Progenitor cell of endocrine pancreas (in vitro differentiated cells): ENCODE measurements at places on chromosomes 6 and 20. TPM values are rescaled to one million over a fixed set of nuclear protein-coding genes. Genes with fewer than 3 reads are reported as not detected.

GHRH gene
- total RNA-seq: 0.75 TPM in 1 of 2 replicates, not detected in the other

SPATA25 gene
- total RNA-seq: 3.6 and 4.2 TPM in 2 replicates

SPDEF gene
- 0.62 and 0.65 TPM in 2 replicates for total RNA-seq

DNA sequence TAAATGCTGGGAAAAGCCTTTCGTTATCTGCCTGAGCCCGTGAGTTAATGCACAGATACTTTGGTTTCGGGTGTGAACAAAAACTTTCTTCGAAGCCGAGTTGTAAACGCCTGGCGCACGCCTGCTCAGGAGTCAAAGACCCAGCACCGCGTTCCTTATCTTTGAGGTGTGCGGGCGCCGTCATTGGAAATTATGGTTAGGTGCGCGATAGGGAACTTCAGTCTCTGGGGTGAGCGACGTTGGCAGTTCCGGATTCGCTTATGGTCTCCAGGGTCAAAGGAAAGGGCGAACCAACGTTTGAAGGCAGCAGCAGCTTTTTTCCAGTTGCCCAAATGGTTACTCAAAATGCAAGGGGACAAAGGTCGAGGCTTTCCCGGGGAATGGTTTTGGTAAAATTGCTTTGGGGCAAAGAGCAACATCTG is 853 bp downstream of the SLC22A3 start:
- peak overlapping the region; percentile 66 for H3K4me3 ChIP-seq
- peaks cover 5% of the 10 kb centered on the region for H3K4me1 ChIP-seq
- no peak overlapping the region for H3K27ac ChIP-seq
- DNase-seq: no peak
- no peaks in the 10 kb centered on the region for H3K36me3 ChIP-seq
- peaks cover 69% of the 10 kb centered on the region for H3K27me3 ChIP-seq

GRCh38 chr6:75296811-75297779 is 12.5 kb upstream of the TMEM30A start:
- H3K27ac ChIP-seq: no peak overlapping the region
- no peak overlapping the region for H3K4me3 ChIP-seq
- no peaks in the 10 kb centered on the region for H3K36me3 ChIP-seq
- no peaks in the 10 kb centered on the region for H3K27me3 ChIP-seq

GRCh38 chr20:10864076-10864672 is 190.4 kb upstream of the JAG1 start:
- peaks cover 12% of the 10 kb centered on the region for H3K27me3 ChIP-seq
- H3K27ac ChIP-seq: no peak overlapping the region
- no peak overlapping the region for H3K4me3 ChIP-seq
- no peaks in the 10 kb centered on the region for H3K36me3 ChIP-seq
- H3K4me1 ChIP-seq: peaks cover 7% of the 10 kb centered on the region

LGSN gene
- 0.18 TPM in 1 of 2 replicates, not detected in the other for total RNA-seq

DNA sequence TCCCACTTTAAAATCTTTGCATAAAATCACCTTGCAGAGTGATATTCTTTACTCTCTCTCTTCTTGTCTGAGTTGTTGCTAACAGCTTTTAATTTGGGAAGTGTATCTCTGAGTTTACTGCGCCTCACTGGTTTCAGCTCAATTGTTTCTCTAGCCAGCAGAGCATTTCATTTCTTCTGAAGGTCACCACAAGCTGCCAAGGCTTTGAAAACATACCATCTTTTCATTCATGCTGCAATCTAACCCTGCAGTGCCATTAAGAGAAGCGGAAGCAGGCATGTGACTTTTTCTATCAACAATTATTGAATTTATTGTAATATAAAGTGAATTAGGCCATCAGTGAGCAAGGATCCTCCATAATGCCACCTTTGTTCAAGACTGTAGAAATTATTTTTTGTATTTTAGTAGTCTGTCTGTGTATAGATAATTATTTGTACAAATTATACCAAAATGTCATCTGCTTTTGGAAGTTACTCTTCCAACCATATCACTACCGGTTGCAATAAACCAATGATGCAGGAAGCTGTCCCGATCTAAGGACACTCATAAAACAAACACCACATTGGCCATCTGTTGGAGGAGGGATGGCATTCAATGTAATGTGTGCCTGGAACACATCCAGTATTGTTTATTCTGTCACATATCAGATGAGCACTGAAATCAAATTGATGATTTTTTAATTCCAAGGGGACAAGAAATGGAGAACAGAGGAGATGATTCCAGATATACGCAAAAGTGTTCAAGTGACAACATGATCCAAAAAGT is 26.8 kb downstream of the HS3ST5 start:
- no peak overlapping the region for H3K27ac ChIP-seq
- H3K4me1 ChIP-seq: no peaks in the 10 kb centered on the region
- no peaks in the 10 kb centered on the region for H3K27me3 ChIP-seq
- DNase-seq: no peak
- no peak overlapping the region for H3K4me3 ChIP-seq

DNA sequence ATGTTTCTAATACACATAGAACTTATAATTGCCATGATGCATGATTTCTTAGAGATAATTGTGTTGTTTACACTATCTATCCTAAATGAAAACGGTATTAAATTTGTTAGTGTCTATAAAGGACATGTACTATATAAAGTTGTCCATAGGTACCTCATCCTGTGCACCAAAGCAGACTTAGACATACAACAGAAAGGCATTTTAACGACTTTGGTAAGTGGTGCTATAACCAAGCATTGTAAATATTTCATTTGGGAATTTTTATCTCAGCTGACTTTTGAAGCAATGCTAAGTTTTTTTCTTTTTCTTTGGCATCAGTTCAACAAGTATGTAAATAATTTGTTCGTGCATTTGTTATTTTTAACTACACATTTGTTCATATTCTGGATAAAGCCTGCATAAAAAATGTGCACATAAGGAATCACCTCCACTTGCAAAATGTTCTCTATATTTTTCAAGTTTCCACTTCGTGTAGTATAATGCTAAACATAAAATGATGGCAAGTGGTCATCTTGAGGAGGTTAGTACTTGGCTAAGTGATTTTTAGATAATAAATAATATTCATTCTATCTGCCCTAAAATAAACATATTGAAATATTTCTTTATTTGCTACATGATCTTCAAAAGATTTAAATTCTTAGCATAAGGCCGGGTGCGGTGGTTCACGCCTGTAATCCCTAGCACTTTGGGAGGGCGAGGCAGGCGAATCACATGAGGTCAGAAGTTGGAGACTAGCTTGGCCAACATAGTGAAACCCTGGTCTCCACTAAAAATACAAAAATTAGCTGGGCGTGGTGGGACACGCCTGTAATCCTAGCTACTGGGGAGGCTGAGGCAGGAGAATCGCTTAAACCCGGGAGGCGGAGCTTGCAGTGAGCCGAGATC is 6.3 kb upstream of the GJA1 start:
- no peak for DNase-seq
- H3K4me3 ChIP-seq: no peak overlapping the region
- H3K4me1 ChIP-seq: peaks cover 21% of the 10 kb centered on the region
- H3K27me3 ChIP-seq: no peaks in the 10 kb centered on the region
- H3K36me3 ChIP-seq: no peaks in the 10 kb centered on the region

DNA sequence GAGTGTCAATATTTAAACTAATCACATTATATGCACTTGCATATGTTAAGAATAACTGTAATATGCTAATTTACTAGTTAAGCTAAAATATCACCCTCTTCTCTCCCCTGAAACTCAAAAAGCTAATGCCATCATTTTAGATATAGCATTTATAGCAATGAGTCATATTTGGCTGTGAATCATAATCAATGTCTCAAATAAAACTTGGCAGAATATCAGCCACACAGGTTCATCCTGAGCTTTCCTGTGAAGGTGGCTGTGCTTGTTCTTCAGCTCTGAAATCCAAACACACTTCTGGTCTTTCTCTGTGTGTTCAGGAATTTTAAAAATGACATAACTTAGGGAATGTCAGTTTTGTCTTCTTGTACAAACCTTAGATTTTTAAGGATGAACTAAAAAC is 12.8 kb upstream of the PNRC1 start:
- no peaks in the 10 kb centered on the region for H3K36me3 ChIP-seq
- H3K27ac ChIP-seq: no peak overlapping the region
- DNase-seq: no peak
- H3K4me3 ChIP-seq: no peak overlapping the region
- H3K4me1 ChIP-seq: peaks cover 13% of the 10 kb centered on the region
- no peaks in the 10 kb centered on the region for H3K27me3 ChIP-seq
